Pulmonary artery endothelial cell (primary cell): ENCODE measurements at places on chromosomes 11 and 22.
A peak's percentile ranks its signal among the peaks of the same experiment; 100 is the strongest.

DNA sequence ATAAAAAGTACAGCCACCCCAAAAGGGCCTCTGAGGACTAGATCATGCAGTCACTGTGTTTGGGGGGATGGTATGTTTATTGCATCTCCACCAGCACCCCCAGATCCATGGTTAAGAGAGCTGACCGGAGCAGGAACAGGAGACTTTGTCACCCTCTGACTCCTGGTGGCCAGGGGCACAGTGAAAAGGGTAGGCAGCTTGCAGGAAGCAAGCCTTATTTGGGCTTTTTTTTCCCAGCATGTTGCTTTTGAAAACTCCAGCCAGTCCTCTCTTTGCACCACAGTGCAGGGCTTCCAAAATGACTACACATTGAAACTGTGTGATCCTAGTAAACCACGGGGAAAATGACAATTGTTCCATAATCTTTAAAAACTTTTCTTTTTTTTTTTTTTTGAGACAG is 20.6 kb downstream of the PRR5 start:
- no peak for DNase-seq

GRCh38 chr11:112874980-112875379 is 86.2 kb upstream of the NCAM1 start:
- DNase-seq = no peak

DNA sequence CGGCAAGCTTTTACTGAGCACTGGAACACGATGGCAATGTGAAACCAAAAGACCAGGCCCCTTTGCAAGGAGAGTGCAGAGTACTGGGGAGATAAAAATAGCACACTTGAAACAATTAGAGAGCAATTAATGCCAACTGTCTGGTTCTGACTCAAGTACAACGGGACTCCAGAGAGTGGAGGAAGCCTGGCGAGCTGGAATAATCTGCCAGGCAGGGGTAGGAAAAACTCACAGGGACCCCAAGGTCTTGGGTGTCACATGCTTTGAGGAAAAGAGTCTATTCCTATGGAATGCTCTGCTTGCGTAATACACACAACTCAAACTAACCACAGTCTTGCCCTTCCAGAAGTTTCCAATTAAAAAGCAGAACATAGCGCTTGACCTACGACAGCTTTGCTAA is 113.0 kb upstream of the CLMP start:
- no peak for DNase-seq

GRCh38 chr11:96147906-96148486 is 195.0 kb downstream of the MAML2 start:
- no peak for DNase-seq

DNA sequence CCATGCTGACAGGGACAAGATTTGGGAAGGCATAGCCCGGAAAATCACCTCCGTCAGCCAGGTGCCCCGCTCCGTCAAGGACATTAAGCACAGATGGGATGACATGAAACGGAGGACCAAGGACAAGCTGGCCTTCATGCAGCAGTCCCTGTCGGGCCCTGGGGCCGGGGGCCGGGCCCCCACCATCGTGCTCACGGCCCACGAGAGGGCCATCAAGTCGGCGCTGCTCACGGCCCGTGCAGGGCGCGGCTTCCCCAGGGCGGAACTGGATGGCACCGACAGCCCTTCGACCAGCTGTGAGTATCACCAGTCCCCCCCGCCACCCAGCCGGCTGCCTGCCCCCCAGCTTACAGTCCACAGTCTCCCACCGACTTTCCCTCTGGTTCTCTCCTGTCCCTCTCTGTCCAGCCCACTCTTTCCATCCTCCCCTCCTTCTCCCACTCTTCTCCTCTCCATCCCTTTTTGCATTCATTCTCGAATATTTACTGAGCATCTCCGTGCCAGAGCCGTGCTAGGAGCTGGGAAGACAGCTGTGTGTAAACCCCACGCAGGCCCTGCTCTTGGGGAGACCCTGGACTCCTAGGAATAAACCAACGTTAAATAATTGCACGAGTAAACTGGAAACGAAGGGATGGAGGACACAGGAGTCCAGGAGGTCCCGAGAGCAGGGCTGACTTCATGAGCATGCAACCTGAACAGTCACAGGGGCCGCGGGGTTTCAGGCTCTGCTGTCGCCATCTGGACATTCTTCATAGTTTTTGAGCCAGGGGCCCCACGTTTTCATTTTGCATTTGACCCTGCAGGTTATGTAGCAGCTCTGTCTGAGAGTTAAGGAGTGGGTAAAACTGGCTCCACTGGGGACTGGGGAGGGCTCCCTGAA is 62.8 kb downstream of the PRDM11 start:
- DNase-seq = no peak

GRCh38 chr22:27299181-27300085 is 502.1 kb downstream of the MN1 start:
- DNase-seq = no peak

GRCh38 chr22:42414021-42414420 is 18.2 kb downstream of the NFAM1 start:
- DNase-seq = no peak

GRCh38 chr11:12724301-12725054 is 50.3 kb downstream of the TEAD1 start:
- DNase-seq = peak; percentile 79

- DNase-seq = no peak
Observed at GRCh38 chr22:40727964-40728615, 48.8 kb downstream of the MCHR1 start.
